Tibial nerve (tissue), 4 donors: ENCODE measurements at places on chromosomes 1 and 21.

DNA sequence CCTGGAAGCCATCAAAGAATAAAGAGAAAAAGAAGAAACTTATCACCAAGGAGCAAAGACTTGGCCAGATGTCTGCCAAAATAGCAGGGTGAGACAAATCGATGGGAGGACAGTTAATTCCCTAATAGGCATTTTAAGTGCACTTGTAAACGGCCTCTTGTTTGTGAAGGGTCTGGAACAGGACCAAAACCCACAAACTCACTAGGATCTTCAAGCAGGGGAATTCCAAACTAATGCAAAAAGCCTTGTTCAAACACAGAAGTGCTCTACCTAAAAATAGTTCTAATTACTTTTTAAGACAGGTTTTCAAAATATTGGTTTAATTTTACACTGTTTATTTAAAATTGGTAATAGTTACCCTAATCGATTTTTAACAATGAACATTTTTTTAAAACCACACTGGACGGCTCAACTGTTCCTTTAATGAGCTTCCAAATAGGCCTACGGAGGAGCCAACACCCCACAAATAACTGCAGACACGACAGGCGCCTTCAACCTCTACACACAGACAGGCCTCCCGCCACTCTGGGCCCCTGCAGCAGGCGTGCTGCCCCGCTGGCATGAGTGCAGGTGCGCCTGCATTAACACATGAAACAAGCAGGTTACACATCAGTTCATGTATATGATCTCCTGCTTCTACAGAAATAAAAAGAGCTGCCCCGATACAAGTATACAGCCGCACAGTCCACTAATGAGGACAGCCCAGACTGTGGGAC lies 15.8 kb downstream of the UBE2G2 start:
- H3K4me3 ChIP-seq: no peak overlapping the region
- no peak overlapping the region for H3K27ac ChIP-seq
- H3K4me1 ChIP-seq: no peaks in the 10 kb centered on the region

DNA sequence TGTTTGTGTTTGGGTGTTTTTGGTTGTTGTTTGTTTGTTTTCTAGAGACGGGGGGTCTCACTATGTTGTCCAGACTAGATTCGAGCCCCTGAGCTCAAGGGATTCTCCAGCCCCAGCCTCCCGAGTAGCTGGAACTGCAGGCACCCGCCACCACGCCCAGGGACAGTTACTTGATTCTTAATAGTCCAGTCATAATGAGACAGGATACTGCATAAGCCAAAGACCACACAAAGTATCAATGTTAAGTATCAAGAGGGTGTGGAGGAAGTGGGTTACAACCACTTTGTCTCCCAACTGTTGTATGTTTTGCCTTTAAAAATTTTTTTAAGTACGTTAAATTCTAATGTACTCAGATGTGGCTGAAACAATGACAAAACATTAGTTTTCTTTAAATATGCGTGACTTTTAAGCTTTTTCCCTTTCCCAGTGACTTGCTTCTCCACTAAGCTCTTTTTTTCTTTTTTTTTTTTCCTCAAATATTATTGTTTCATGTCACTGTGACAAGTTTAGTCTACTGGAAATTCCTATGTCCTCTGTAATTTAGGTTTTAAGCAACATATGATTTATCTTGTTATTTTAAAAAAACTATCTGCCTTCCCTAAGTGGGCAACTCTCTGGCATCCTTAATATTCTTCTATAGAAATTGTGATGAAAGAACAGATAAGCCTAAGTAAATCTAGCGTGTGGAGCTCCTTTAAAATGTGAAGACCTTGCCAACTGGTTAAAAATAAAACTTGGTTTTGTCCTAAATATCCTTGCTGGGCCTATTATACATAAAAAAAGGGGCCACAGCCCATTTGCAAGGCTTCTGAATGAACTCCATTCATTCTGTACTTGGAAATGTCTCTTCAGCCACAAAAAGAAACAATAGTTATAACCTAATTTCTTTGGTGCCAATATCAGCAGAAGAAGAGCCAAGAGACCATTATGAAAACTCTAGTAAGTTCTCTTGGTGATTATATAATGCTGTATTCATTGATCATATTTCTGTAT lies 56.2 kb upstream of the DPH5 start:
- no peak overlapping the region for H3K4me3 ChIP-seq
- DNase-seq: no peak
- no peaks in the 10 kb centered on the region for H3K27me3 ChIP-seq
- no peaks in the 10 kb centered on the region for H3K4me1 ChIP-seq
- no peaks in the 10 kb centered on the region for H3K36me3 ChIP-seq
- H3K27ac ChIP-seq: no peak overlapping the region

DNA sequence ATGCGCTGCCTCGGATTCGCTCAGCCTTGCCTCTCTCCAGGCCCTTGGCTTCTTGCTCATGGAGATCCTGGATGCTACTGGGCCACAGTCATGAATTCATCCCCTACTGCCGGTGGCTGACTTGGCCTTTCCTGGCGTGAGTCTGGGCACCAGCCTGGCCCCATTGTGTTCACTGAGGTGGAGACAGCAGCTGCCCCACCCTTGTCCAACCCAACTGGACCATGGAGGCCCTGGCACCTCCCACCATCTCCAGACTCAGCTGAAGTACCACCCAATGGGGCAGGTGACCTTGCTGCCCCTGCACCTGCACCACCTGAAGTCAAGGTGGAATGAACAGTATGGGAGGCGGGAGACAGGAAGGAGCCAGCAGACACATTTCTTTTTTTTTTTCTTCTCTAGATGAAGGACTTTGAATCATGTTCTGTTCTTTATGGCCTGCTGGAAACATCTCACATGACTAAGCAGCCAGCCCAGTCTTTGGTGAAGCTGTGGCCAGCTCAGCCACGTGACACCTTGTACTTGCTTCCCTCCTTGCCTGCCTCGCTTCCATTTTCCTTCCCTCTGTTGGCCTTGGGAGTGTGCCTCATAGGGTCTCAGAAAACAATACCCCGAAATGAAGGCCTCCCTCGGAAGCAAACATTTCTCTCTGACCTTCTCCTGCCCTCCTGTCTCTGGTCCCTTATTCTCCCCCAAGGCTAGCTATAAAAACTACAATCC lies 3.8 kb upstream of the SLC30A2 start:
- H3K36me3 ChIP-seq: no peaks in the 10 kb centered on the region
- no peak overlapping the region for H3K4me3 ChIP-seq

DNA sequence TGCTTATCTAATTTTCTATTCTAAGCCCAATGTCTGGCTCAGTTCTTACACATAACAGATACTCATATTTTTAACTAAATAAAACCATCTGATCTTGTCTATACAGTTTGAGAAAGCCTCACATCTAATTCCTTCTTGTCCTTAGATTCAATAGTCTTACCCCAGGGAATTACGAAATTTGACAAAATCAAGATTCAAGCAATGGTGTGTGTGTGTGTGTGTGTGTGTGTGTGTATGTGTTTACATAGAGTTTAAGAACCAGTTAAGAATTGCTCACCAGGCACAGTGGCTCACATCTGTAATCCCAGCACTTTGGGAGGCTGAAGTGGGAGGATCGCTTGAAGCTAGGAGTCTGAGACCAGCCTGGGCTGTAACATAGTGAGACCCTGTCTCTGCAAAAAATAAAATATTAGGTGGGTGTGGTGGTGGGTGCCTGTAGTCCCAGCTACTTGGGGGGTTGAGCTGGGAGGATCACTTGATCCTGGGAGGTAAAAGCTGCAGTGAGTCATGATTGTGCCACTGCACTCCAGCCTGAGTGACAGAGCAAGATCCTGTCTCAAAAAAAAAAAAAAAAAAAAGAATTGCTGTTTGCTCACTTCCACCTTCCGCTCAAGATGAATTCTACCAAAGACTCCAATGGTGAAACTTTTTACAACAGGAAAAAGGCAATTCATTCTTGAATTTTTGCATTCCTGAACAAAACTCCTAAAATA lies 6.2 kb downstream of the WDR64 start:
- peaks cover 1% of the 10 kb centered on the region for H3K4me1 ChIP-seq
- H3K27ac ChIP-seq: no peak overlapping the region
- no peaks in the 10 kb centered on the region for H3K36me3 ChIP-seq
- no peak overlapping the region for H3K4me3 ChIP-seq
- H3K27me3 ChIP-seq: no peaks in the 10 kb centered on the region
- DNase-seq: no peak

- no peak for DNase-seq
- H3K36me3 ChIP-seq: no peaks in the 10 kb centered on the region
- H3K4me1 ChIP-seq: no peaks in the 10 kb centered on the region
- no peak overlapping the region for H3K27ac ChIP-seq
Observed at GRCh38 chr1:25067518-25068251, 137.6 kb upstream of the RUNX3 start.

- H3K27me3 ChIP-seq: no peaks in the 10 kb centered on the region
- no peaks in the 10 kb centered on the region for H3K36me3 ChIP-seq
- peaks cover 9% of the 10 kb centered on the region for H3K4me1 ChIP-seq
- no peak overlapping the region for H3K27ac ChIP-seq
- no peak overlapping the region for H3K4me3 ChIP-seq
Observed at GRCh38 chr1:198677027-198677426, 38.2 kb downstream of the PTPRC start.

DNA sequence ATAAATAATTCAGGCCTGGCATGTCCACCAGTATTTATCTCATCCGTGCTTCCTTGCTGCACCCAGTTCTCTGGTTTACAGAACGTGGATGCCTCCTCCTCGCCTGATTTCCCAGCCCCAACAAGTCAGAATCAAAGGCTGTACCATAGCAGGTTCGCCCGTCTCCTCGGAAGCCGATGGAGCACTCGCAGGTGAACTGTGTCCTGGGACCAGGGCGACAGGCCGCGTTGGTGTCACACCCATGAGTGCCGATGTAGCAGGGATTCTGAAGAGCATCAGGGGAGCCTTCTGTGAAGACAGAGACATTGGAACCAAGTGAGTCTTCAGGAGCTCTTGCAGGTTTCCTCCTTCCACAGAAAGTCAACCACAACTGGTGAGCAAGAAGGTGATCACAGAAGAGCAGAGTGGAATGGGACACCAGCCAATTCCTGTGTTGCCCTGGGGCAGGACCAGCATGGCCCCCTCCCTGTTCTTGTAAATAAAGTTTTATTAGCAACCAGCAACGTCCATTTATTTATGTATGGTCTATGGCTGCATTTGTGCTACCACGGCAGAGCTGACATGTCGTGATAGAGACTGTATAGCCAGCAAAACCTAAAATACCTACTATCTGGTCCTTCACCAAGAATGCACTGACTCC lies 40.8 kb downstream of the NID1 start:
- H3K27me3 ChIP-seq: no peaks in the 10 kb centered on the region
- H3K4me3 ChIP-seq: no peak overlapping the region
- H3K4me1 ChIP-seq: peaks cover 51% of the 10 kb centered on the region
- no peaks in the 10 kb centered on the region for H3K36me3 ChIP-seq
- H3K27ac ChIP-seq: no peak overlapping the region

DNA sequence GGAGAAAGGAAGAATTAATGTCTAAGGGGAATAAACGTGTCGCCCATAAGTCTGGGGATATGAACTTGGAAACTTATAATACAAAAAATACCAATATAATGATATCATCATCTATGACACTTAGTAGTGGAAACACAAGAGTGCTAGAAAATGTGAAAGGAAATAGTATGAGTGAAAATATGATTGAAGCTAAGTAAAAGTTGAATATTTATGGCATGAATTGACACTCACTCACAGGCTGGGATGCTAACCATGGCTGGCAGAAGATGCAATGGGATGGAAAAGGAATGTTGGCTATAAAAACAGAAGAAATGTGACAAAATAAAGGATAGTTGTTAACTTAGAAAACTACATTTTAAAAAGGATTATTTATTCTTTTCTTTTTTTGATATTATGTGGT lies 120.1 kb downstream of the XPR1 start:
- no peak for DNase-seq
- H3K4me3 ChIP-seq: no peak overlapping the region
- no peaks in the 10 kb centered on the region for H3K36me3 ChIP-seq
- H3K27me3 ChIP-seq: no peaks in the 10 kb centered on the region
- no peaks in the 10 kb centered on the region for H3K4me1 ChIP-seq
- H3K27ac ChIP-seq: no peak overlapping the region

DNA sequence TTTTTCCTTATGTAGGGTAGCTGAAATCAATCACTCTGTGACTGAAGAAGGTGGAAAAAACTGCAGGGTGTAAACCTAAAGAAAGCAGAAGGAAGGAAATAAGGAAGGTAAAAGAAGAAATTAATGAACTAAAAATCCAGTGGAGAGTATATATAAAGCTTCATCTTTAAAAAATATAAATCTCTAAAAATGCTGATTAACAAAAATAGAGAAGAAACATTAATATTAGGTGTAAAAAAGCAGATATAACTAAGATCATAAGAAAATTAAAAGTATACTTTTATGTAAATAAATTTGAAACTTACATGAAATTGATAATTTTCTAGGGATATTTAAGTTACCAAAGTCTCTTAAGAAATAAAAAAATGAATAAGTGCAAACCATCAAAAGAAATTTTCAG lies 159.8 kb downstream of the GALNT2 start:
- H3K4me3 ChIP-seq: no peak overlapping the region
- no peak for DNase-seq
- H3K36me3 ChIP-seq: no peaks in the 10 kb centered on the region
- H3K4me1 ChIP-seq: peaks cover 25% of the 10 kb centered on the region

GRCh38 chr1:235069176-235069575 lies 59.5 kb downstream of the TOMM20 start:
- H3K36me3 ChIP-seq: no peaks in the 10 kb centered on the region
- no peak overlapping the region for H3K4me3 ChIP-seq
- DNase-seq: no peak
- peaks cover 18% of the 10 kb centered on the region for H3K4me1 ChIP-seq
- no peaks in the 10 kb centered on the region for H3K27me3 ChIP-seq

DNA sequence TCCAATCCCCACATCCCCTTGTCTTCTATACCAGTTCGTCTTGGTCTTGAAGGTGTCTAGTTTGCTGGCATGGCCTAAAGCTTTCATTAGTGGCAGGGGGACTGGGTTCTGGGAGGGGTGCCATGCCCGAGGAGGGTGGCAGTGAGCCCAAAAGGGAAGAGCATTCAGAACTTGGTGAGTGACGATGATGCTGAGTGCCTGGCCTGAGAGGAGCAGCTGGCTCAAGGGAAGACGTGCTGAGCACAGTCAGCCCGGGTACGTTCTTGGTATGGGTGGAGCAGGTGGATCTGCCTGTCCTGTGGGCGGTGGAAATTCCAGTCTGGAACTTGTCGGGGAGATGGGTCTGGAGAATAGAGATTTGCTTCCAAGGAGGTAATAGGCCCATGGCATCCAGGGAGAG lies 4.6 kb downstream of the FDPS start:
- H3K27me3 ChIP-seq: no peaks in the 10 kb centered on the region
- peaks cover 71% of the 10 kb centered on the region for H3K36me3 ChIP-seq
- no peak overlapping the region for H3K4me3 ChIP-seq
- no peaks in the 10 kb centered on the region for H3K4me1 ChIP-seq

- H3K36me3 ChIP-seq: no peaks in the 10 kb centered on the region
- H3K27ac ChIP-seq: peak overlapping the region; percentile 76
- DNase-seq: no peak
- no peaks in the 10 kb centered on the region for H3K27me3 ChIP-seq
- H3K4me1 ChIP-seq: no peaks in the 10 kb centered on the region
Observed at GRCh38 chr1:8122160-8122476, 96.0 kb upstream of the ERRFI1 start.

GRCh38 chr1:243896313-243896712 lies 46.3 kb upstream of the AKT3 start:
- peaks cover 4% of the 10 kb centered on the region for H3K27me3 ChIP-seq
- H3K4me3 ChIP-seq: no peak overlapping the region
- no peaks in the 10 kb centered on the region for H3K4me1 ChIP-seq
- no peaks in the 10 kb centered on the region for H3K36me3 ChIP-seq
- DNase-seq: no peak

- H3K36me3 ChIP-seq: no peaks in the 10 kb centered on the region
- DNase-seq: no peak
- H3K4me1 ChIP-seq: no peaks in the 10 kb centered on the region
- H3K27ac ChIP-seq: no peak overlapping the region
Observed at GRCh38 chr1:210174133-210174532, 58.5 kb upstream of the SERTAD4 start.

- no peak overlapping the region for H3K4me3 ChIP-seq
- H3K27me3 ChIP-seq: no peaks in the 10 kb centered on the region
- no peaks in the 10 kb centered on the region for H3K36me3 ChIP-seq
- no peak for DNase-seq
- H3K4me1 ChIP-seq: no peaks in the 10 kb centered on the region
Observed at GRCh38 chr1:200323856-200324400, 85.9 kb downstream of the ZNF281 start.
